ENCODE measurements at places on chromosomes 7 and 10.

GRCh38 chr7:142884286-142884640, 1.3 kb downstream of the TRPV6 start:
- no peak for DNase-seq

- no peak for DNase-seq
Observed at GRCh38 chr7:95269640-95270039, 54.7 kb downstream of the PON1 start.

DNA sequence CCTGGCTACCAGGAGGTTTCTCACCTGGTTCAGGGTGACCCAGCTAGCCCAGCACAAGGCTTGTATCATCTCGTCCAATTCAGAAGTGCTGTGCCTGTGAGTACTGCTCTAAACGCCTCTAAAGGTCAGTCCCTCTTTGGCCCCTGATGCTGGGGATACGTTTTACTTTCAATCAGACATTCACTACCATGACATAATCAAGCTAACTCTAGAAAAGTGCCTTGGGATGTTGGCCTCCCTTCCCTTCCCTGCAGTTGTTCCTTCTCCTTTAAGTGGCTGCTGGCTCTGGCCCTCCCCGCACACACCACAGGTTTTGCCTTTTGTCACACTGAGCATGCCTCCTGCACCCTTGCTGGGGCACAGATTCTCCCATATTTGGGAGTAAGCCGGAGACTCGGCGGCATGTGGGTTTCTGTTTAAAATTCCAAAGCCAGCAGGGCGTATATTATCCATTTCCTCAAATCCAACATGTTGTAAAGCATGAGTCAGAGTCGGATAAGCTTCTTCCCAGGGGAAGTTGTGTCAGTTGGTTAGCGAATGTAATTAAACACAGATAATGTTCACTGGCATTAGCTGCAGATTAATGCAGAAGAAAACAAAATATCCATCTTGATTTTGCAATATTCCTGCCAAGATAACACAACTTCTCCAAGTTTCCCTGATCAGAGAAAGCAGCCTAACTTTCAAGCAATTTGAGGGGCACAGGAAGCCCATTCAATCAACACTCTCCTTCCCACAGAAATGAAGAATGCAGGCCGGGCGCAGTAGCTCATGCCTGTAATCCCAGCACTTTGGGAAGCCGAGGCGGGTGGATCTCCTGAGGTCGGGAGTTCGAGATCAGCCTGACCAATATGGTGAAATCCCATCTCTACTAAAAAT, 31.8 kb upstream of the VCL start:
- peak; percentile 57 for DNase-seq

DNA sequence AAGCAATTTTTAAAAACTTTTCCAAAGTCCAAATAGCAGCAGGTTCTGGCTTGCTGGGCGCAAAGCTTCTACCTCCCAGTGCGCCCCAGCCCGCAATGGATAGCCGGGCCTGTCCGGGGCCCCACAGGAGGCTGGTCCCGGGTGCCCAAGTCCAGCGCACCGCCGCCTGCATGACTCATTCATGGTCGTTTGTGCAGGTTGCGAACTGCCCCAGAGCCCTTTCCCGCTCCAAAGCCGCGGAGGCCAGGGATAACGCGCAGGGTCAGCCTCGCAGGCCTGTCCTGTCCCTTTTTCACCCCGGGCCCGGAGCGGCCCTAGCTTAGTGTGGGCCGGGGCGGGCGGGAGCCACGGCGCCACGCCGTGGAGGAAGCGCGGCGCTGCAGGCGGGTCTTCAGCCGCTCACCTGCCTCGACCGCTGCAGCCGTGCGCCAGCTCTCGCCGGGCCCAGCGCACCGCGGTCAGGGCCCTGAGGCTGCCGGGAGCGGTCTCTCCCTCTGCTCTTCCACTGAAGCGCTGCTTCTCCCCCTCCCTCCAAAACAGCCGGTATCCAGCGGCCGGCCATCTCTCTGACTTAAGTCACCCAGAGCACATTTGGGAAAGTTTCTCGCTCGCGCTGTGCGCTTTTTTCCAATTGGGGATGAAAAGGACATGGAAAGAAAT, 1.7 kb upstream of the EGR2 start:
- peak; percentile 19 for DNase-seq

DNA sequence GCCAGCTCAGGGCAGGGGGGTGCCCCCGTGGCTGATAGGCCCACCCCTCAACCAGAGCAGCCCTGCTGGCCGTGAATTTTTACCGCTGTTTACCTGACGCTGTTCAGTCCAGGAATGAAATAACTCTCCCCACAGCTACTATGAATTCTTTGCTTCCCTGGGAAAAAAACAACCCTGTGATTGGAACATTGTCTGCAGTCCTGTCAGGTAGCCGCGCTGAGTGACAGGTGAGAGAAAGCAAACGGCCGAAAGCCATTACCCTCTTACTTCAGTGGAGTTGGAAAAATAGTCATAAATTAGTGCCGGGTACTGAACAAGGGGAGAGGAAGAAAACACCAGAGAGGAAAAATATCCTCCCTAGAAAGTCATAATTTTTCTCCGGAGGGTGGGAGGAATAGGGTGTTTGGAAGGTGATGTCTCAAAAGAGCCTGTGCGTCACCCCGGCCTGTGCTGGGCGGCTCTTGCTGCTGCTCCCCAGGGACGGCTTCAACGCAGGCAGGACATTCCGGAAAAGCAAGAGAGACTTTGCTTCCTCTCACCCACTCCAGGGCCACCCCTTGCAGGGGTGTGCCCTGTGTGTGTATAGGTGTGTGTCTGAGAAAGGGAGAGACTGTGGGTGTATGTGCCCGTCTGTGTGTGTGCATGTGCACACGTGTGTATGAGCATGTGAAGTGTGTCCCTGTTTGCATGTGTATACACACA, 69.0 kb downstream of the CDH23 start:
- peak; percentile 34 for DNase-seq

GRCh38 chr7:74375726-74376220, 77.9 kb upstream of the GTF2IRD1 start:
- DNase-seq: no peak

- DNase-seq: no peak
Observed at GRCh38 chr10:69151984-69152383, 28.0 kb downstream of the VPS26A start.

GRCh38 chr7:158447151-158447505, 140.5 kb downstream of the PTPRN2 start:
- DNase-seq: no peak

GRCh38 chr7:5423976-5424748, 528 bp upstream of the TNRC18 start:
- DNase-seq: peak; percentile 96

GRCh38 chr7:82015751-82016150, 245.9 kb upstream of the HGF start:
- no peak for DNase-seq

GRCh38 chr7:29639886-29640595, 76.4 kb downstream of the PRR15 start:
- no peak for DNase-seq

- no peak for DNase-seq
Observed at GRCh38 chr10:110699859-110700468, 55.8 kb downstream of the RBM20 start.
